ENCODE measurements at places on chromosomes 11 and 22.
A peak's percentile ranks its signal among the peaks of the same experiment; 100 is the strongest.

DNA sequence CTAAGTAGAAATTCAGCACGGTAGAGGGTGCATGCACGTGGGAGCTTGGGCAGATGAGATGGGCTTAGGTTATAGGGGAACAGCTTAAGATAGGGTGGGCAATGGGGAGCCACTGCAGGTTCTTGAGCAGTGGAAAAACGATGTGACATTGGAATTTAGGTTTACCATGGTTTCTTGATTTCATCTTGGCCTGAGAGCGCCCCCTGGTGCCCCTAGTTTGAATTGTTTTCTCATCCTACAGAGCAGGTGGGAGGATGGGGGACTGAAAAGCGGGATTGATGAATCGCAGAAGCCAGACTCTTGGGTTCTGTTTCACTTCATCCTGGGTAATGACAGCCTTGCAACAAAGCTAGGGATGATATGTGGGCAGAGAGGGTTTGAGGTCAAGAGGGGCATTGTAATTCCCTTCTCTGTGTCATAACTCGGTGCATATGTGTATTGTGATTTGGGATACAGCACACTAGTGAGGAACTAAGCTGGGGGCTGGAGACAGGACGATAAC, 6.7 kb upstream of the MCAM start:
- DNase-seq = peak; percentile 79

- no peak for DNase-seq
These were observed 46.2 kb downstream of the FLRT1 start for GRCh38 chr11:64081745-64082442.

DNA sequence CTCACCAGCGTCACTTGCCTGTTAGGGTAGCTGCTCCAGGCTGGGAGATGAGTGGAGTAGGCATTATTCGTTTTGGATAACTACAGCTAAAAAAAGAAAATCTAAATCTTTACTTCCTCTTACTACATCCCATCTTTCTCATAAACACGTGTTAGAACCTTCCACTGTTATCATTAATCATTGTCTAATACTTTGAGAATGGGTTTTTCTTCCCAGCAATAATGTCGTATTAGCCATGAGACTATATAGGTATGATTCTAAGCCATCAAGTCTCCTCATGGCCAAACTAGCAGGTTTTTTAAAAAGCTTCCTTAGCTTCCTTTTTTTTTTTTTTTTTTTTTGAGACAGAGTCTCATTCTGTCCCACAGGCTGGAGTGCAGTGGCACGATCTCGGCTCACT, 3.9 kb upstream of the TEF start:
- DNase-seq = no peak

- peak; percentile 92 for DNase-seq
These were observed 35.8 kb upstream of the FCHSD2 start for GRCh38 chr11:73177778-73178539.

DNA sequence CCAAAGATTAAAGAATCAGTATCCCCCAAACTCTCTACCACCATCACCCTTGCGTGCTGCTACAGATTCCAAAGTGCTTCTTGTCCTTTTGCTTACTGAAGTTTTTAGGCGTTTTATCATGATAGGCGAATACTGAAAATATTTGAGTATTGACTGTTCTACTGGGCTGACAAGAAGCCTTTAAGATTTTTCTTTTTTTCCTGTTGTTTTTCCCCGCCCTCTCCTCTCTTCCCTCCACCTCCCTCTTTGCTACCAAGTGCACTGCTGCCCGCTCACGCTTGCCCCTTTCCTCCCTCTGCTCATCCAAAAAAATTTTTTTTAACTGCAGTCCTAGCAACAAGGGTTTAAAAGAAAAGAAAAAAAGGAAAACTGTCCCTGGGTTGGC, 679 bp downstream of the SPCS2 start:
- peak; percentile 32 for DNase-seq

DNA sequence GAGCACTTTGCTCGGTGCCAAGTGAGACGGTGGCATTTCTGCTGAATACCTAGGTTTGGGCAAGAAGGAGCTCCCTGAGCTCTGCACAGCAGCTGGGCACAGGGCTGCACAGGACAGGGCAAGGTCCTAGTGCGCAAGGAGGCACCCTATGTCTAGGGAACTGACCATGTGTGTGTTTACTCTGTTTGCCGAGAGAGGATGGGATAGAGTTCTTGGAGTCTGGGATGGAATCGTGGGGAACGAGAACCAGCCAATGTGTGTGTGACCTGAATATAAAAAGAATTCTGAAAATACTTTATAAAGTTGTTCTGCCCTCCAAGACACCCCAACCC, 179.5 kb upstream of the NECTIN1 start:
- no peak for DNase-seq

- DNase-seq = no peak
These were observed 549.3 kb upstream of the CCDC90B start for GRCh38 chr11:83835423-83835822.

GRCh38 chr11:114088836-114089235, 29.3 kb downstream of the ZBTB16 start:
- DNase-seq = no peak

DNA sequence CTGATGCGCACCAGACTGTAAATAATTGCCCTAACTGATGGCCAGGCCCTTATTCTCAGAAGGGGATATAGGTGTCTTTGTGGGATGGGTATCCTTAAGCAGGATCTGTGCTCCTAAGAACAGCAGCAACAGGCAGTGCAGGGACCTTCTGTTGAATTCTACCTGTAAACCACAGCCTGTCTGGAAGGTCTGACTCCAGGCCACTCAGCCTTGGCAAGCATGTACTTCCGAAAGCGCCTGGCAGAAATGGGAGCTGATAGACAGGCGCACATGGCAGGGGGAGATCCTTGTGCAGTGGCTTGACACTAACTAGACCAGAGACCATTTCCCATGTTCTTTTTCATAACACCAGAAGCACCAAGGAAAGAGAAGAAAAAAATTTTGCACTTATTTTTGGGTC, 59.0 kb downstream of the C22orf31 start:
- DNase-seq = no peak

DNA sequence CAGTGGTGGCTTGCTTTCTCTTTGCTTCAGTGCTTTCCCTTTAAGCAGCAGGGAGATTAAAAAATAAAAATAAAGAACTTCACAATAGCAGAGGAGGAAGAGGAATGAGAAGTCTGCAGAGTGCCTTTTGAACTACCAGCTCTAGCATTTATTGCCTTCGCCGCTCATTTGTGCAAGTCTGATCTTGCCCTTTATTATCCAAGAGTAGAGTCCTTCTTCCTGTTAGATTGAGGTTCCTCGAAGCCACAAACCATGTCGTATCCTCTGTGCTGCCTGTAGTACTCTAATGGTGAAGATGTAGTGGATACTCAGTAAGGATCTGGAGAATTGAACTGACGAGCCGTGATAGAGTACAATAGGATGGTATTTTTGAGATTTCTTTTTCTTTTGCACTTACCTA, 101.2 kb upstream of the RAG2 start:
- no peak for DNase-seq

GRCh38 chr22:45204241-45204640, 36.5 kb downstream of the KIAA0930 start:
- DNase-seq = no peak

- no peak for DNase-seq
These were observed 234 bp downstream of the SESN3 start for GRCh38 chr11:95230810-95231126.

- DNase-seq = peak; percentile 43
These were observed 39.1 kb downstream of the MMP27 start for GRCh38 chr11:102666331-102666957.

DNA sequence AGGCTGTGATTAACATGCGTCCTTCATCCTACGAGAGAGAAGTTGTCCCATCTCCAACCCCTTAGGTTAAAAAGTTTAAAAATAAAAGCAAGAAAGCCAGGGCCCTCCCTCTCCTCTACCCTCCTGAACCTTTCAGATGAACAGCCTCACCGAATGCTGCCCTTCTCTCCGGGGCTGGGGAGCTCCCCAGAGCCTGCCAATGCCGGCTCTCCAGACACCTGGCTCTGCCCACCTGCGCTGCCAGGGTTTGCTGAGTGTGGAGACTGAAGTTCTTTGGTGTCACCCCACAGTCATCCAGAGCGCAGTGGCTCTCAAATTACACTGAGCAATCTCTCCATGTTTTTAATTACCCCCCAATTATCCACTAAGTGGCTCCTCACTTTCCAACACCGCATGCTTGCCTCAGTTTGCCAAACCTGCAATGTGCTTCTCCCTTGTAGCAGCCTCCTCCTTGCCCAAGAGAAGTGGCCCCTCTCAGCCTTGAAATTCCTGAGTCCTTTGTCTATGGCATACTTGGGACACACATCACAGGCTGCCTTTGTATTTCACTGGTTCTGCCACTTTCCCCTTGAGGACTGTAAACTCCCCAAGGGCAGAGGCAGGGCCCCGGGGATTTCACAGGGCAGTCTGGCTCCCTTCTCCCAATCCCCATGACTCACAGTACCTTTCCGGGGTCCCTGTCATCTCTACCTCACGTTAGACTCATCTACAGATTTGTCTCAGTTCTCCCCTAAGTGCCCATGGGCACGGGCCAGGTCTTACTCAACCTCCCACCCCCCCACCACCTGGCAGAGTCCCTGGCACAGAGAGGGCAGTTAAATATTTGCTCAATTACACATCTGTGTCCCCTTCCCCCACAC, 2.0 kb downstream of the MYH9 start:
- DNase-seq = no peak

DNA sequence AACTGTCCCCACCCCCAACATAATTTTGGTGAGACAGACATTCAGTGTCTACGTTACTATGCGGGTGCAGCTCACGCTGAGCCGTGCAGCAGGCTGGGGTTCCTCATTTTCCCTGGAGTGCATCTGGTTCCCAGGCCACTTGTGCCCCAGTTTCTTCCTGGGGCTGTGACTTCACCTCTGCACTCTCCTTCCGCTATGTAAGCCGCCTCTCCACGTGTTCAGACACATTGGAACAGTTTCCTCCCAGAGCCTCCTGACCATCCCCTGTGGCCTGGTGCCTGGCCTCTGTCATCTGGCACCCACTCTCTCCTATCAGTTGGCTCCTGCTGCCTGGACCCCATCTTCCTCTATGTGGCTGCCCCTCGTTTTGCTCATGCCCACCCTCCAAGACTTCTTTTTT, 46.2 kb upstream of the A4GALT start:
- DNase-seq = no peak

- peak; percentile 60 for DNase-seq
These were observed 29.8 kb downstream of the MTMR3 start for GRCh38 chr22:29912605-29913398.

DNA sequence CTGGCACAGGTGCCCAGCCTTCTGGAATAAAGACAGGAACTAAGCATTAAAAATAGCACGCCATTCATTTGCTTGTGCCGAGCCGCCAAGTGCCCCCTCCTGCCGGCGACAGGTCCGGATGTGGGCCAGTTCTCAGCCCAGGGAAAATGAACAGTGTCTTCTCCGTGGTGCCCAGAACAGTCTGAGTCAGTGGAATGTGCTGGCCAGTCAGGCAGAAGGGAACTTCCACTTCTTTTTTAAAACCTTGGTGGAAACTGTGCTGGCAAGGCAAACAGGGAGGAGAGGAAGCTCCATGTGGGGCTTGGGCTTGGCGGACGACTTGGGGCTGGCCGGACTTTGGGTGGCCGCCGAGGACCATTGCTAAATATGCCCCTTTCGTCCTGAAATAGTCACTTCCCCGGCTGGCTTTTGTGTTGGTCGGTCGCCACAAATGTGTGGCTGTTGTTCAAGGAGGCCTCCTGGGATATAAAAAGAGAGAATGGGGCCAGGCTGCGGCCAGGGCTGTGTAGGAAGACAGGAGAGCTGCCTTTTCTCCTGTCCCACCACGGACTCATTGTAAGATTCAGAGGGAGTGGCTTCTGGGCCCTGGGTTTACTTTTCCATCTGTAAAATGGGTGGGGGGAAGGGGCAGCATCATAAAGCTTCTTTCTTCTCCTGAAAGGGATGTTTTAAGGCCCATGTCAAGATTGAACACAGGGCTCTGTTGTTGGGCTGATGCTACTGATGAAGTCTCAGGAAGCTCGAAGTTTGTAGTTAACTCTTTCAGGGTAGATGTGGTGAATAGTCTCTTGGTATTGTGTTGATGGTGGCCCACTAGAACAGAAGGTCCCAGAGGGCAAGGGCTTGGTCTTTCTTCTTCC, 101.0 kb downstream of the PTPRJ start:
- DNase-seq = peak; percentile 67

DNA sequence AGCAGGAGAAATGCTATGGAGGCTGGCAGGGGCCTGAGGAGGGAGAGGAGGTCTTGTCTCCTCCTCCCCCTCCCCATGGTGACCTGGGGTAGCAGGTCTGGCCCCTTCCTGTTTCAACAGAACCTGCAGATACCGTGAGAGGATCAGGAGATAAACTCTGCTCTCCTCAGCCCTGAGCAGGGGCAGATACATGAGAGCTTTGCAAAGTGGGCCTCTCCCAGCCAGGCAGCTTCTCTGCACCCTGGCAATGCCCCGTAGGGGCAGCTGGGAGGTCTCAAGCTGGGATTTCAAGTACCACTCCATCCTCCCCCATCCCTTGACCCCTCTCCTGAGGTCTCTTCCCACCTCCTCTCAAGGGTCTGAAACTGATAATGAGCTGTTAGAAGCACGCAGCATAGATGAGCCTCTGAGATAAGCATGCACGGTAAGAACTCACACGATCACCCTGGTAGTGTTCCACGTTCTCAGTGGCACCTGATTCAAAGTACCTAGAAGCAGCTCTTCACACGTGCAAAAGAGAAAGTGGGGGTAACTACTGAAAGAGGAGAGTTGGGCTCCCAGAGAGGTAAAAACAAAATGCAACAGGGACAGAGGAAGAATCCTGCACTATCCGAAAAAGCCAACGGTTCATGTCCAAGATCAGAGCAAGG, 4.9 kb upstream of the CCDC86 start:
- DNase-seq = no peak

GRCh38 chr11:132187814-132188213, 817.4 kb downstream of the NTM start:
- DNase-seq = no peak

DNA sequence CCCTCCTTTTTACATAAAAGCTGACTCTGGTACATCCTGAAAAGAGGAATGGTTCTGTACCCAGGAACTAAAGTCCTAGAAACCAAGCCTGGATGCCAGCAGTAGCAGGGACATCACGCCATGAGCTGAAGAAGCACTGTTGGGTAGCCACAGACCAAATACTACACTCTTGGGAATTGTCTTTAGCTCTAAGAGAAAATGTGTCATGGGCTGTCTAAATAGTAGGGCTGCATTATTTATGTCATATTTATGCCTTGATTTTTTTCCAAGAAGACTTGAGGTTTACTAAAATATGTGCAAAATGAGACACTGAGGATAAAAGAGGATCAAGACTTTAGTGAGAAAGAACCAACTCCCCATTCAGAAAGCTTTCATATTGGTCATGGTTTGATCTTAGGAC, 213.6 kb downstream of the RAB38 start:
- DNase-seq = no peak

Measured in hepatic stellate cell (primary cell).